ENCODE measurements at places on chromosomes 5 and 9.

DNA sequence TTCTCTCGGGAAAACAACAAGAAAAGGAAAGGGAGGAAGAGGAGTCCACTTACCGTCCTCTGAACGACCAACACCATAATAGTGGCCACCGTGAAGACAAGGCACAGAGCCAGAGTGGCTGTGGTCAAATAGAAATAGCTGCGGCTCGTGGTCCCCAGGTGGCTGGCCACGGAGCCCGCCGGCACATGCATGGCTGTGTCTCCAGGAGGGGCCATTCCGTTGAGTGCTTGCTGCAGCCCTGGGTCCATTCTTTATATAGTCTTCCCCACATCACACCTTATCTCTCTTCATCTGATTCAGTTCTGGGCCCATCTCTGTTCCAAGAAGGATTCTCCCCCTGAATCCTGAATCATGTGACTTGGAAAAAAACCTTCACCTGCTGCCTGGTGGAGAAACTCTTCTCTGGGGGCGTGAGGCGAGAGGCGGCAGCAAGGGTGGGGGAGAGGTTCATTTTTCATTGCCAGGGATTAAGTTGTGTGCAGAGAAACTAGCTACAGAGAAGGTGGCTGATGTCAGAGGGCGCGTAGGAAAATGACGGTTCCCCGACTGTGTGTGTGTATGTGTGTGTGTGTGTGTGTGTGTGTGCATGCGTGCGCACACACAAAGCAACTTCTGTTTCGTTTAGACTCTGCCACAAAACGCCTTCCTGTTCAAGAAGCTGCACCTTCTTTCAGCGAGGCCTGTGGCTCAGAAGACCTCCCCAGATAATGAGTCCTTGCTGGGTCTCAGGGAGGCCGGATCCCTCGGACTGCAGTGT is at the start of gene TNFSF8:
Gene TNFSF8, minus strand, starts transcription at position 536 of the 757 bp plus-strand sequence. Its CDS starts 288 bp downstream, at position 248.
- DNase-seq, result peak; percentile 41

- no peak for DNase-seq
Observed at GRCh38 chr5:158811350-158811749, 288.4 kb downstream of the EBF1 start.

- DNase-seq, result no peak
Observed at GRCh38 chr9:113350937-113351336, 1.6 kb downstream of the BSPRY start.

GRCh38 chr9:1200847-1201251 is 150.7 kb downstream of the DMRT2 start:
- DNase-seq, result no peak

DNA sequence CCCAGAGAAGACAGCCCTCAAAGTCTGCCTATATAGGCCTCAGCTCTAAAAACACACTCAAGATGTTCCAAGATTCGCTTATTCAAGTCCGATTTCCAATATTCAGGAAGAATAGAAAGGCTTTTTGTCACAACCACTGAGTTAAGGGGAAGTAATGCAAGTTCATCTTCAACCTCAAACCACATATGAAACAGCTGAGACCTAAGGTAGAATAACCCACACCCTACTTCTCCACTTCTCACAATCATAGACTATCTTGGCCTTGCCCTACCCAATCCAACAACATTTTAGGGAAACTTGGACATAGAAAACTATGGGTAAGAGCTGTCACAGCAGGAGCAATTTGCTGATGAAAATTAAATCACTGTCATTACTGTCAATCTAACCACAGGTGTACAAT is 152.0 kb upstream of the LRRTM2 start:
- DNase-seq, result no peak

DNA sequence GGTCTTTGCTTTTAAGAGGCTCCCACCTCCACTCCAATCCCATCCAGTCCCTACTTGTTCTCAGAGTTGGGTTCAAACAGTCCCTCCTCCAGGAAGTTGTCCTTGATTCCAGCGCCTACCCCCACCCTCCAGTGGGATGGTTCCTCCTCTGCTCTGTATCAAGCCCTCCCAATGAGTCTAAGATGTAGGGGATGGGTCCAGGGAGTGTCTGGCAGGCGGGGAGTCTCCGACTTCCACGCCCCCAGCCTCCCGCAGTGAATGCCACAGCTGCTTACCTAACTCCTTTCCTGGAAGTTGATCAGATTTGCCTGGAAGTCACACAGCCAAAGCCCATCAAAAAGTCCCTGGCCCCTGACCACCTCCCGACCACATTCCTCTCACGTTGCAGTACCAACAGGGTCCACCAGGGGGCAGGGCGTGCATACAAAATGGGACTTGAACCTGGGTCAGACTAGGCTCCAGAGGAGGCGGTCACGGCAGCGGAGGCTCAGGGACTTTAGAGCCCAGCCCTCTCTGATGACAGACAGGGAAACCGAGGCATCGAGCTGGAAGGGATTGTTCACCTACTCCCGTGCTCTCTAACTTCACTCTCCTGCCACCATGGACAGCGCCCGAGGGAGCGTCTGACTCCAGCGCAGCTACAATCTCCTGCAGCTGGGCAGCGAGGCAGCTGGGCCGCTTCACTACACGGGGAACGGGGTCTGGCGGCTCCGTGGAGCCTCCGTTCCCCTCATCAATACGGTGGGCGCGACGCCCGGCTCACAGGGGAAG is 25.0 kb upstream of the TDRD7 start:
- DNase-seq, result peak; percentile 56

- DNase-seq, result no peak
Observed at GRCh38 chr5:102700120-102700831, 54.8 kb upstream of the PAM start.

GRCh38 chr9:36597412-36598178 is 24.9 kb downstream of the MELK start:
- no peak for DNase-seq

GRCh38 chr5:22985446-22985845 is 132.3 kb upstream of the CDH12 start:
- no peak for DNase-seq

- DNase-seq, result no peak
Observed at GRCh38 chr5:110439296-110439695, 287.2 kb downstream of the TMEM232 start.

DNA sequence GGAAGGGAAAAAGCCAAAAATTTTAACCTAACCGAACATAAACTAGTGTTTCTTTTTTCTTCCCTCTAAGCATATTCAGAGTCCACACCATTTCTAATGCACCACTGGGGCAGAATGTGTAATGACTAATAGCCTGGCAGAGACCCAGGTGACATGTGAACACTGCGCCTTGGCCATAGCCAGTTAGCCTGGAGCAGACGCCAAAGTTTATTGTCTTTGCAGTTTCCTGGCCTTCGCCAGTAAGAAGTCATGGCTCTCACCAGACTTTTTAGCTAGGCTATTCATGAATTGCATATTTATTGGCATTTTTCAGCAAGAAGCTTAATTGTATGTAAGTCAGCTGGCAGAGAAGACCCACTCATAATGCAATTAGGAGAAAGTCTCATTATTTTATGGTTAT is 182.8 kb upstream of the SLC27A6 start:
- no peak for DNase-seq

DNA sequence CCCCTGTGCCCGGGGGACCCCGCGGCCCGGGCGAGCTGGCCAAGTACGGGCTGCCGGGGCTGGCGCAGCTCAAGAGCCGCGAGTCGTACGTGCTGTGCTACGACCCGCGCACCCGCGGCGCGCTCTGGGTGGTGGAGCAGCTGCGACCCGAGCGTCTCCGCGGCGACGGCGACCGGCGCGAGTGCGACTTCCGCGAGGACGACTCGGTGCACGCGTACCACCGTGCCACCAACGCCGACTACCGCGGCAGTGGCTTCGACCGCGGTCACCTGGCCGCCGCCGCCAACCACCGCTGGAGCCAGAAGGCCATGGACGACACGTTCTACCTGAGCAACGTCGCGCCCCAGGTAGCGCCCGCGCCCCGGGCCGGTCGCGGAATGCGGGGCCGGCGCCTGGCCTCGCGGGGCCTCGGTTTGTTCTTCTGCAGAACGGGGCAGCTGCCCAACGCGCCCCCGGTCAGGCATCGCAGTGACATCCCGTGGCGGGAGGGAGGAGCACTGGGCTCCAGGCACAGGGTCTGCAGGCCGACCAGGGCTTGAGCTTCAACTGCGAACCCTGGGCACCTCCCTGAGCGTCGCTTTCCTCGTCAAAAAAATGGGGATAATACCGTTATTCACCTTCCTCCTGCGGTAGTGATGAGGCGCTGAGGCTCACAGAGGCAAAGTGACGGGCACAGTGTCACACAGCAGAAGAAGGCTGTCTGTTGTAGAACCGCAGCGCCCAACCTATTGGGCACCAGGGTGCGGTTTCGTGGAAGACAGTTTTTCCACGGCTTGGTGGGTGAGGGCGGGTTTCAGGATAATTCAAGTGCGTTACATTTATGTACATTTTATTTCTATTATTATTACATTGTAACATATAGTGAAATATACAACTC is 777 bp downstream of the ENDOG start:
- DNase-seq, result no peak

DNA sequence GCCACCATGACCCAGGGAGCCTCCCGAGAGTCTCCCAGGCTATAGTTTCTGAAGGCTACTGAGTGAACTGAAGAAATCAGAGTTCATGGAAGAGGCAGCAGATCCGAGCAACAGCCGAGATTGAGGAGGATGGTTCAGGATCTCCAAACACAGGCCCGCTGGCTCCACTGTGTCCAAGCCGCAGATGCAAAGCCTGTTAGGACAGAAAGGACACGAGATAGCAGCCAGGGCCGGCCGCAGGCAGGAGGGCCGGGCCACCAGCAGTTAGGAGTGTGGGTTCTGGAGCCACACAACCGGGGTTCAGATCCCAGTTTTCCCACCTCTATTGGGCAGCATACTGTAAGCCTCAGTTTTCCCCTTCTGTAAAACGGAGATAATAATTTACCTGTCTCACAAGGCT is 27.7 kb downstream of the NEK6 start:
- DNase-seq, result no peak

- DNase-seq, result no peak
Observed at GRCh38 chr5:12959713-12960112, 984.8 kb downstream of the DNAH5 start.

- DNase-seq, result no peak
Observed at GRCh38 chr9:130893341-130894101, 3.1 kb downstream of the QRFP start.

DNA sequence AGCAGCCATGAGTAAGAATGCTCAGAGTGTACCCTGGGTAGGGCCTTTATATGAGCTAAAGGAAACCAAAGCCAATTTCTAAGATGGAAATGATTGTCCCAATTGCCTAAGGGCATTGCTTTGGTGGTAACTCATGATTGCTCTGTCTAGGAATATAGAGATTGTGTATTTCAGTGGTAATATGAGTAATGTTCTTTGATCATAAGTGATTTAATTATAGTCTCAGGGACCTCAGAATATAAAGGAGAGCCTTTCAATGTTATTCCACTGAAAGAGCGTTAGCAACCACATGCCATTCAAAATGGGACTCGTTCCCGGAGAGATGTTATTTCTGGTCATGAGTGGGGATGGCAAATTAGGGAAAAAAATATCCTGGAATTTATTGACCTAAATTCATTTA is 340.5 kb downstream of the ARHGEF28 start:
- DNase-seq, result no peak

DNA sequence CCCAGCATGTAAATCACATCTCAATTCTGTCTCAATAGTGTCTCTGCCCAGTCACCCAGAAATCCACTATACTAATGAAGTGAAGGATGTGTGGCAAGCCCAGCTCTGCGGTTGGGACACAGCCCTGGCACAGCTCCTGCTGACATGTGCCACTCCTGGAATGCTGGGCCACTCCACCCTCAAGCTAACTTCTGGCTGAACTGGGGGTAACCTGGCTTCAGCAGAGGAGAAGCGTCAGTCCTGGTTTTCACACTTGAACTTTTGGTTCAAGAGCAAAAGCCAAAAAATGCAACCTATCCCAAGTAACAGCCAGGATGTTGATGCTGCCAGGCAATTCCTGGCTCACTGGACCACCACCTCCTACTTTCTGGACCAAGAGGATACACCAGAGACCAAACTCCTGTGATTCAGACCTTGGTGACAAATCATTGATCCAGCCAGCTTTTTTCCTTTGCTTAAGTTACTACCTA is 86.4 kb downstream of the ARRDC3 start:
- DNase-seq, result no peak

GRCh38 chr5:63127054-63127453 is 548.4 kb downstream of the LRRC70 start:
- DNase-seq, result no peak

DNA sequence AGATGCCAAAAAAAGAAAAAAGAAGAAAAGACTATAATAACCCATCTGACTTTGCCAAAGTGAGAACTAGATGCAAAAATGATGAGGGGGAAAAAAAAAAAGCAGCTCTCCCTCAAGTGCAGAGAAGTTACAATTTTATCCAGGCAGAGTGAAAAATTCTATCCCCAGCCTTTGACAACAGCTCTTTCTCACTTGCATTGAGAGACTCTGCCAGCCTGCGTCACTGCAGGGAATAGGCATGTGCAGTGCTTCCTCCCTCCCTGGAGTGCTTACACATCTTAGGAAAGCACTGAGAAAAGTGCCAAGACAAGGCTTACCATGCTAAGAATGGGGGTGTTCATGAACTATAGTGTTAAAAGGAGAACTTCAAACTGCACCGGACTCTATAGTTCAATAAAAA is 418.6 kb upstream of the TYRP1 start:
- no peak for DNase-seq

DNA sequence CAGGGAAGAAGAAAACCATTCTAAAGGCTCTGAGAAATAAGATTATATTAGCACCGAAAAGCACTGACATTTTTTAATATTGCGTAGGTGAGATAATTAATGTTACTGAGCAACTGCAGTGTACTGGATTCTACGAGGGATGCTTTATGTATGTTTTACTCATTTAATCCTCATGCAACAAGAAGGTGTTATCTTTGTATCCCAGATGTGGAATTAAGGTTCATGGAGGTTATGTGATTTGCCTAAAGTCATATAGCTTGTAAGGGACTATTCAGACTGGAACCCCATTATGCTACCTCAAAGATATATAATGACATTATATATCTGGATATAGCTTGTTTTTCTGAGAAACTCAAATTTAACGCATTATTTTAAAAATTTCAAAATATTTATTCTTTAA is 2.5 kb downstream of the FBXO4 start:
- no peak for DNase-seq

GRCh38 chr5:1412163-1412562 is 33.1 kb downstream of the SLC6A3 start:
- DNase-seq, result no peak

DNA sequence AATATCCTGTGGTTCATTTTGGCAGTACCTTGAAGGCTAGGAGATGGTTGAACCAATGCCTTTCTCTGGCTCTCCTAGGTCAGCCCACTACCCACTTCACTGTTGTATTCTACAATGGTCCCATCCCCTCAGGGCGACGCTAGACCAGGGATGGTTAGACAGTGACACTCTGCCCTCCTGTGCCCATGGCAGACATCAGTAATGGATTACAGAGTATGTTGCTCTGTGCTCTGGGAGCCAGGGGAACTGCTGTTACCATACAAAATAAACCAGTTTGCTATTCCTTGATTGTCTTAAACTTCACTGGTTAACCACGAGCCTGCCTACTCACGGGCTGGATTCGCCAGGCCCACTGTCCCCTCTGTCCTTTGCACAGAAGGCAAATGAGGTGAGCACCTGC is 33.7 kb downstream of the NCS1 start:
- DNase-seq, result no peak

GRCh38 chr5:12902611-12903010 is 998.4 kb upstream of the CTNND2 start:
- DNase-seq, result no peak
